ENCODE measurements at places on chromosomes 16 and 17.

- DNase-seq, result no peak
Measured at GRCh38 chr17:43327421-43327820, 71.4 kb upstream of the ARL4D start.

GRCh38 chr17:14760212-14760611 lies 459.3 kb downstream of the HS3ST3B1 start:
- no peak for DNase-seq

DNA sequence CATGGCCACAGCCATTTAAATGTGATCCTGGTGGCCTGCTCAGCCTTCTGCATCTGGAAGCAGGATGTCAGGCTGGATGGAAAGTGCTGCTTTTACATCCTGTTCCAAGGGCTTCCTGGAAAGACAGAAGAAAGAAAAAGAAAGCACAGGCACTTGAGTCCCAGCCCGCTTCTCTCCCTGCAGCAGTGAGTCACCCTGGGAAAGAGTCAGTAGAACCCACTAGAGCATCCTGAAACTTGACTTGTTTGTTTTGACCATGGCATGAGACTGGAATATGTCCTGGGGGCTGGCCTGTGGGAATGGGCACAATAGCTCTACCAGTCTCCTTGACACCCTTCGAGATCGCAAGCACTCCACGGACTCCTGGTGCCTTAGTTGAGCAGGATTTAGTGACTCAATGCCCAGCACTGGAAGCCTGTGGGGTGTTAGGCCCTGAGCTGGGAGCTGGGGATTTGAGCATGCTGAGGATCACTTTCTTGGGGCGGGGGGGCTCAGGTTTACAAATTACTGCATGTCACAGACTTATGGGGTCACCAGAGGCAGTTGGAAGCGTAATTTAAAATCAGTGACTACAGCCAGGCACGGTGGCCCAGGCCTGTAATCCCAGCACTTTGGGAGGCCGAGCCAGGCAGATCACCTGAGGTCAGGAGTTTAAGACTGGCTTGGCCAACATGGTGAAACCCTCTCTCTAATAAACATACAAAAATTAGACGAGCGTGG lies 22.1 kb upstream of the GNA13 start:
- DNase-seq, result no peak

GRCh38 chr16:76970087-76970744 lies 220.8 kb upstream of the MON1B start:
- DNase-seq, result no peak

DNA sequence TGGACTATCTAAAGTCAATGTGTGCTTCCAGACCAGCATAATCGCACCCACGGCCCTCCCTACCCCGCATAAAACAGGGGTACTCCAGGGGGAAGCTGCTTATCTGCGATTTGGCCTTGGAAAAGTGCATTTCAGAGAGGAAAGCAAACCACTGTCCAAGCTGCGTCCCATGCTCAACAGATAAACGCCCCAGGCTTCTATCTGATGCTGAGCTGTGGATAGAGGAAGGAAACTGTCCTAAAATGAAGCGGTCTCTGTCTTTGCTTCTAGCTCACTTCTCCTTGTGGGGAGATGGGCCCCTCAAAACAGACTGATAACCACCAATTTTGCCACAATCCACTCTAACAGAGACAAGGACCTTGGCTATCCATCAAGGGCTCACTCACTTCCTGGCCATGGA lies 160.5 kb upstream of the TNRC6C start:
- no peak for DNase-seq

DNA sequence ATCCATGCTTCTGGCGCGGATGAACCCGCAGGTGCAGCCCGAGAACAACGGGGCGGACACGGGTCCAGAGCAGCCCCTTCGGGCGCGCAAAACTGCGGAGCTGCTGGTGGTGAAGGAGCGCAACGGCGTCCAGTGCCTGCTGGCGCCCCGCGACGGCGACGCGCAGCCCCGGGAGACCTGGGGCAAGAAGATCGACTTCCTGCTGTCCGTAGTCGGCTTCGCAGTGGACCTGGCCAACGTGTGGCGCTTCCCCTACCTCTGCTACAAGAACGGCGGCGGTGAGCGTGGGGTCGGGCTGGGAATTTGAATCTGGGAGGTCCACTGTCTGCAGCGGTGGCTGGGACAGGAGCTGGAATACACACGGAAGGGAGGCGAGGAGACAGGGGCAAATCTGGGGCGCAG lies 904 bp downstream of the SLC6A2 start:
- DNase-seq, result no peak

- DNase-seq, result no peak
Measured at GRCh38 chr16:50473356-50473945, 74.7 kb upstream of the NKD1 start.

DNA sequence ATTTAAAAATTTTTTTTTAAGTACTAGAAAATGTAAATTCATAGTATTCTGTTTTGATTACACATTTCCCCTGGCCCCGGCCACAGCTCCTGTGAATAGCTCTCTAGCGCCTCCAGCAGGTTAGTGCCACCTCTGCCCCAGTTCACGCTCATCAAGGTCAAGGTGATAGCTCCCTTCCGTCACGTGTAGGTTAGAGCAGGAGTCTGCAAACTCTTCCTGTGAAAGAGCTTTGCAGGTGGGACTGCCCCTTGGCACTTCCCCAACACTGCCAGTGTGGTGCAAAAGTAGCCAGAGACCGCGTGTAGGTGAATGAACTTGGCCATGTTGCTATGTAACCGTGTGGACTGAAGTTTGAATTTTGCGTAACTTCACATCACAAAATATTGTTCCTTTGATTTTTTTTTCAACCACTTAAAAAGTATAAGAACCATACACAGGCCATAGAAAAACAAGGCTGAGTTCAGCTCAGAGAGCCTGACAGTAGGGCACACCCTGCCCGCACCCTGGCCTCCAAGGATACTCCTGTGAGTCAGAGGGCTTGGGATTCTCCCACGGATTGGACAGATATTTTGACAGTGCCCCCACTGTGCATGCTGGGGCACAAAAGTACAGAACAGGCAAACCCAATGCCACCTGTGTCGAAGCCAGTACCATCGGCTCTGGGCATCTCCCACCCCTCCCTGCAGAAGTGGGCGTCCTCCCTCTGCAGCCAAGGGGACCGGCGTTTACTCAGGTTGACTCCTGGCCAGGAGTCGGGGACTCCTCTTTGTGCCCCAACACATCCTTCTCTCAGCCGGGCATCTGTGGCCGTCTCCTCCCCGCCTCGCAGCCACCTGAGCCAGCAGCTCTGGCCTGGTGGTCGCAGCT lies 92.0 kb upstream of the CHMP6 start:
- DNase-seq, result no peak

GRCh38 chr16:89922477-89922883 lies 662 bp upstream of the TUBB3 start:
- DNase-seq, result peak; percentile 62

DNA sequence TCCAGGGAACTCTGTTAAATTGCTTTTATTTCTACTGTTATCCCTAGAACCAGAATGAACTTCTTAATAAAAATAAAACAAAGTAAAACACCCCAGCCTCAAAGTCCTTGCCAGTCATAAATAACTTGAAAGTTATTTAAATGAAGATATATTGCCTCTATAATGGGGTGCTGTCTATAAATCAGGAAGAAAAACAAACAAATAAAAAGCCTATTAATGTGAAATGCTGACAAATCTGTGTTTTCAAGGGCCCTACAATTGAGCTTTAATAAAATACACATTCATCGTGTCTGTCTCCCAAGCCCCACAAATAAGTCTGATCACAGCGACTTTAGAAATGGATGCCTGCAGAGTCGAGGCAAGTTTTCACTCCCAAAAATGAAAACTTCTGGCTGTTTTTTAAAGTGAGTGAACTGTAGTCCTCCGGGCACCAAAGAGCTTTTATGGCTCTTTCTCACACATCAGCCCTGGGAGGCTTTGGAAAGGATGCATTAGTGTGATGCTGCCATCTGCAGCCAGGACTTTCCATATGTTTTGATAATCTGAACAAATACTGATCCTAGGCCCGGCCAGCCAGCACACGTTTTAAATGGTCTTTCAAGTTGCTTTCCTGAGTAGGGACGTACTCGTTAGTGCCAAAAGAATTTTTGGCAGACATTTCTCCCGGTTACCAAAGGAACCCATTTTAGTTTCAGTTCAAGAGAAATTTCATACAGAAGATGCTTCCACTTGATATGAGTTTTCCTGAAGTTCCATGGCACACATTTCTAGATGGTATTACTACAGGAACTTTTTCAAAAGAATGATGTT lies 16.3 kb downstream of the NACA2 start:
- no peak for DNase-seq

DNA sequence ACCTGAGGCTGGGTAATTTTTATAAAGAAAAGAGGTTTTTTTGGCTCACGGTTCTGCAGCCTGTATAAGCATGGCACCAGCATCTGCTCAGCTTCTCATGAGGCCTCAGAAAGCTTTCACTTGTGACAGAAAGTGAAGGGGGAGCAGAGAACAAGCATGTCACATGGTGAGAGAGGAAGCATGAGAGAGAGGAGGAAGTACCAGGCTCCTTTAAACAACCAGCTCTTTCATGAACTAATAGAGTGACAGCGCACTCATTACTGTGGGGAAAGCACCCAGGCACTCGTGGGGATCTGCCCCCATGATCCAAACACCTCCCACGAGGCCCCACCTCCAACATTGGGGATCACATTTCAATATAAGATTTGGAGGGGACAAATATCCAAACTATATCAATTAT lies 86.8 kb downstream of the USP32 start:
- DNase-seq, result no peak

- DNase-seq, result no peak
Measured at GRCh38 chr17:22516861-22517636, 824.7 kb downstream of the KCNJ18 start.

DNA sequence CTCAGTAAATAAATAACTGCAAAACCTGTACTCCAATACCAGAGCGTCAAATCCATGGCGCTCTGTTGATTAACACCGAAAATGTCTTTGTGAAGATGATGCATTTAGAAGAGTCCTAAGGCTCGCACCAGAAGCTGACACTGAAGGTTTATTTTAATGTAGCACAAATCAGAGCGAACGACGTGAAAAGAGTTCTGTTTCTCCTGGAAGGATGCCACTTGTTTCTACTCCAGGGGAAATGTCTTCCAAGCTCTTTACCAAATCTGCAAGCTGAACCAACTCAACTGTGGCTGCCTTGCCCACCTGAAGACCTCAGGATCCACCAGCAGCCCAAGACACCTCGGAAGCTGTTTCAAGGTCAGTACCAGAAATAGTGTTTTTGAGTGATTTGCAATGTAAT lies 194.4 kb upstream of the MAF start:
- DNase-seq, result no peak

GRCh38 chr17:64638552-64639203 lies 23.4 kb downstream of the SMURF2 start:
- peak; percentile 38 for DNase-seq

DNA sequence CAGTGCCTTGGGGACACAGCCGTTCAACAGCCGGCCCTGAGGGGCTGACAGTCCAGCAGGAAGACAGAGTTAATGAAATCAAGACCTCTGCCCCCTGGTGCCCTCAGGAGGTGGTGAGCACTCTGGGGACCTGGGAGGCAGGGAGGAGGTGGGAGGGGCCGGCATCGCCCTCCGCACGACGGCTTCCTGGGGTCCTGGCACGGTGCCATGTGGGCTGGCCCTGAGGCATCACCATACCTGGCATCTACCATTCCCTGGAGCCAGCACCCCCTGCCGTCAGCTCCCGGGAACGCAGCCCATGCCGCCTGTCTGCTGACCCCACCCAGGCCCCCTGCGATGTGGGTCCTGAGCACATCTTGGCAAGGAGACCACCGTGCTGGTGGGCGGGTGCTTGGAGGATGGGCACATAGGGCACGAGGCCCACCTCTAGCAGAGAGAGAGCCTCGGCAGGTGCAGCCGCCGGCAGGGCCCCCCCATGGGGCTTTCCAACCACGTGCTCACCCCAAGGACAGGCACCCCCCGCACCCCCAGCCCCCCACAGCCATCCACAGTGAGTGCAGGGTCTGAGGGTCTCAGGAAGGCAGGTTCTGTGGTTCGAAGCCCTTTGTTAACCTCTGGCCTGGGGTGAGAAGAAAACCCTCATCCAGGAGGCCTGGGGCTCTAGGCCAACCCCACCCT lies 52.5 kb downstream of the ZFPM1 start:
- no peak for DNase-seq

DNA sequence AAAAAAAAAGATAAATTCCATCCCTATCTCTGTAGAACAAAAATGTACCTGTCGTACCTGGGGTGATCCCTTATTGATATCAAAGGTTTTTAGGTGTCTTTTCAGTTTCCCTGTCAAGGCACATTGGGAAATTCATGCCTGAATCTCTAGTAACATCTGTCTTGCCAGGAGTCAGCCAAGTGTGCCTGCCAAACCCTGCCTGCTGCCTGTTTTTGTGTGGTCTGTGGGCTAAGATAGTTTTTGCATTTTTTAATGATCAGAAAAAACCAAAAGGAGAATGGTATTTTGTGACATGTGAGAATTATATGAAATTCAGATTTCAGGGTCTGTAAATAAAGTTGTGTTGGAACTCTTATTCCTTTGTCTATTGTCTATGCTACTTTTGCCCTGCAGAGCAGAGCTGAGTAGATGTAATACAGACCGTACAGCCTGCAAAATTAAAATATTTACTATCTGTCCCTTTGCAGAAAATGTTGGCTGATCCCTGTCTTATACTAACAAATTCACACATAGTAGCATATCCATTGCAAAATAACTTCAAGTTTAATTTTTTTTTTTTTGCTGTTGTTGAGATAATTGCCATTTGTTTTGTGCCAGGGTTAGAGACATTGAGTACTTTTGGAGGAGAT lies 13.0 kb upstream of the CHP2 start:
- DNase-seq, result no peak

GRCh38 chr17:64297467-64298088 lies 34.5 kb upstream of the TEX2 start:
- no peak for DNase-seq

DNA sequence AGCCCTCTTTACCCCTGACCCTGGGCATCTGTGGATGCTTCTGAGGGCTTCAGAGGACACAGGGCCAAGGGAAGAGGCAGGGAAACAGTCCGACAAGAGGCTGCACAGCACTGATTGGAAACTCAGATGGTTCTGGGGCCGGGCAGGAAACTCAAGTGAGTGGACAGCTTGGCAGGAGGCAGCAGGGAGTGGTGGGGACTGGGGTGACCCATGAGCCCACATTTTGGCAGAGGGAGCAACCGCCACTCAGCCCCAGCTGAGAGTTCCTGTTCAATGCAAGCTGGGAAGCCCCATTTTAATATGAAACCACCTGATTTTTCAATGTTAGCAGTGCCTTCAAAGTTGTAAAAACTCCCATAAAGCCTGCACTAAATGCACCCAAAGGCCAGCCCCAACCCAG lies 1.5 kb upstream of the VASN start:
- DNase-seq, result no peak

- no peak for DNase-seq
Measured at GRCh38 chr17:8599351-8600011, 31.0 kb downstream of the MYH10 start.

GRCh38 chr17:67942810-67943209 lies 53.5 kb downstream of the C17orf58 start:
- no peak for DNase-seq

Data from AG04449 (cell line).